GM13976 (cell line): ENCODE measurements at places on chromosomes 4 and X.

DNA sequence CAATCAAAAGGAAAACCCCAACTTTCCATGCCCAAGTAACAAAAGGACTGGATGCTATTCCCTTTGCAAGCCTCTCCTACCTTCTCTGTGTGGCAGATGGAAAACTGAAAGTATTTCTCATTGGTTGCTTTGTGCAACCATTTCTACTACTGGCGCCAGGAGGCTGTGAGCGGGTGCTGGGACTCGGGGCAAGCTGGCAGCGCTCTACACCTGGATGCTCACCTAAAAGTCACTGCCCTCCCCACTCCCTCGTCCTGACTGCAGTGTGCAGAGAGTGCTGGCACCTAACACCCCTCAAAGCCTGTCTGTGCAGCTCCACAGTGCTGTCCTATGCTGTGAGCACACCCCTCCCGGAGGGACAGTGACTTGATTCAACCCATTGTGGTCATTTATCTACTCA lies 54.2 kb upstream of the STS start:
- no peak for DNase-seq

DNA sequence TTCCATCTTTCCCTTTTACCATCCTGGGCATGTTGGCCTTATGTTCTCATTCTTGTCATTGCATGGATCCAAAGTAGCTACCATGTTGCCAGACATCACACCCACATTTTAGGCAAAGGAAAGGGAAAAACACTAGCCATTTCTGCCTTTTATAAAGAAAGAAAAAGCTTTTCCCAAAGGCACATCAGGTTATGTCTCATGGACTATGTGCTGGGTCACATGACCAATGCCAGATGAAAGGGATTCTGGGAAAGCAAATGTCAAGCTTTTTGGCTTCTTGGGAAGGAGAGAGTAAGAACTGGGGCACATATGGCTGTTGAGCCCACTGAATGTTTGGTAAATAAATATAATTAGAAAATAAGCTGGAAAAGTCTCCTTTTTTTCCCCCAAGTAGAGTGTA lies 4.3 kb upstream of the SOD3 start:
- no peak for DNase-seq

DNA sequence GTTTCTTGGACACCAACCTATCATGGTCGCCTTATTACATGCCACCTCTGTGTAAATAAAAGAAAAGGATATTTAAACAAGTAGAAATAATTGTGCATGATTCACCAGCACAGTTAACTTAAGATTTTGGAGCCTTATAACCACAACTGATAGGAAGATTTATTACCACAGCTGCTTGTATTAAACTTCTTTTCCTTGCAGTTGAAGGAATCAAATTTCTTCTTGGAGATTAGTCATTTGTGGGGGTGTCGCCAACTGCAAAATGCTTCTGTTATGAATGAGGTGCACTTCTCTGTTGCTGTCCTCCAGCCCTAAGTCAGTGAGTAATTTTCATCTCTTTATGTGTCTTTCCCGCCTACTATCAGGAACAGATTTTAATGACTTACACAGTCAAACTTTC lies 73.3 kb downstream of the OR13H1 start:
- no peak for DNase-seq

- DNase-seq, result no peak
These were observed 138.8 kb upstream of the MSX1 start for GRCh38 chr4:4720646-4721045.

- DNase-seq, result peak; percentile 5
These were observed 224.7 kb upstream of the PPP1R2C start for GRCh38 chrX:43002526-43003203.

DNA sequence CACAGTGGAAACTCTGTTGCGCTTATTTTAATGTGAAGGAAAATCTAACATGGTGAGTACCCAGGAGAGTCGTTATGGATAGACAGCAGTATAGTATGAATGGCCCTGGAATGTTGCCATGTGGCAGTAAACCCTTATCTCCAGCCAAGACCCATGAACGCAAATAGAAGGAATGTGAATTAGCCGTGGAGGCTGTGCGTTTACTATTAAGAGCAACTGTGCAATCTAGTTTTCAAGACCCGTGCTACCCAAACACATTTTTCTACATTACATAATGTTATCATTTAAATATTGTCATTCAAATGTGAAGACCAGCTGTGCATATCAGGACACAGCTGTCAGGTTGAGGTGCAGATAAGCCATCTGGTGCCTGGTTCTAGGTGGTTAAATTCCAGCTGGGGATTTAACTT lies 13.3 kb upstream of the AGA start:
- DNase-seq, result no peak

DNA sequence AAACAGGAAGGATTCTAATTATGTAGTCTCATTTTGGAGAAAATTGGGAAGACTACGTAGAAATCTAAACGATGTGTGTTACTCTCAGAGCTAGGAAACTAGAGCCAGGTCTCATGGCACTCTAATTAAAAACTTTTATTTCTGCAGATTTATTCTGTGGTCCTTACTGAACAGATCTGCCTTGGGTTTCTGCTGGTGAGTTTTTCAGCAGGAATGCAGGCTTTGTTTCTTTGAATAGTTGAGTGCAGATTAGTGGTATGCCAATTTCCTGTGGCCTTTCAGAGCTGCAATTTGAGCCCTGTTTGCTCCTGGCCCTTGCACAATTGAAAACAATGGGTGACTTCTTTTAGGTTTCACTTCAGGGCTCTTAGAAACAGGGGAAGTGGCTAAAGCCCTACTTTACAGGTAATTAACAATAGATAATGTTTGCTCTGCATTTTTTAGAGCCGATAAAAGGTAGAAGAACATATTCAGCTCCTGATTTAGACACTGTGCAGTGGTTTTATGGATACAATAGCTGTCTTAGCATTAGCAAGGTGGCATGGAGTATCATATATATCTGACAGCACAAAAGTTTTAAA lies 21.8 kb downstream of the SPRY1 start:
- DNase-seq, result no peak

GRCh38 chr4:78627046-78627965 lies 75.7 kb downstream of the ANXA3 start:
- no peak for DNase-seq

DNA sequence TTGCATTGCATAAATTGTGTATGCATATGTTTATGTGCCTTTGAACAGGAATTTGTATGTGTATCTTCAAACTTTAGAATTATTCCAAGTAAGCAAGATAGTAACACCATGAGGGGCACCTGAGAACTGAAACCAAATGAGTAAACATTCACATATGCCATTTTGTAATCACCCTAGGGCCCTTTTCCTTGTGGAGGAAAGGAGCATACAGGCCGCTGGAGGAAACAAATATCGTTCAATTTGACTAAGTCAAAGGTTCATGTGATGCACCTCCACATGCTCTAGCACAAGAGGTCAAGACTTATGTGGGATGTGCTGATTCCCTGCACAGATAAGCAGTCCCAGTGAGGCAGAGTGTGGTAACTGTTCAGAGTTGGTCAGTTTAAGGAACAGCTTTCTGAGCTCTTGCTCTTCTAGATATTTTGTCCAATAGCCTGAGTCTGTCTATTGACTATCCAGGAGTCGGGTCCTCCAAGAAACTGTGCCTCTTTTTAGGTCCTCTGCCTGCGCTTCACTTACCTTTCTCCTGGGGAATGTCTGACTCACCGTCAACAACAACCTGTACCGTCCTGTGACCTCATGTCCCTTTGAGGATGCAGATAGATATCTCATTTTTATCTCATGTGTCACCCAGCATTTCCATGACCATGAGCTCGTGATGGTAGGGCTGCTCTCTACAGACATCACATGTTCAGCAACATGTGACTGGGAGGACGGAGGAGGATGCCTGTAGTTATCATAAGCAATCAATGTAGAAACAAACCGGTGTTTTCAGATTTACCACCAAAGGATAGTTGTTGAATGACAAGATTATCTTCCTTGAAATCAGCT lies 196.9 kb downstream of the NWD2 start:
- DNase-seq, result no peak

DNA sequence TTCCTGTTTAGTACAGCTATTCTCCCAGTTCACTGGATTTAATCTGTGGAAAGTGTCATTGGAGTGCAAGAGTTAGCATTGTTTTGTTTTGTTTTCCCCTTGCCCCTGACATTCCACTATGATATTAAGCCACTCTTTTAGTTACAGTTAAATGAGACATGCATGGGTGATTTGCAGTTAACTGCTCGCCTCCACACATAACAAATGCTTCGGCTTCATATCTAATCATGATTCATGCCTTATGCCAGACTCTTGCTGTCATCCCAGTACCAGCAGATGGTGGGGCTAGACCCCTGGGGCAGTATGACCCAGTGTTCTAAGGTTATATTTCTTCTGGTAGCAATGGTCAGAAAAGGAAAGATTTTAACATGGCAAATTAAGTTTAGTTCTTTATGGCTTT lies 80.1 kb downstream of the RAP1GDS1 start:
- no peak for DNase-seq

- DNase-seq, result peak; percentile 41
These were observed at the start of gene CHST7 for GRCh38 chrX:46573331-46573891. TSS of gene CHST7 (plus strand) at chrX:46573765. CDS start at chrX:46573932, 167 bp downstream.

- DNase-seq, result no peak
These were observed 296.2 kb downstream of the PDHA2 start for GRCh38 chr4:96136056-96136455.

DNA sequence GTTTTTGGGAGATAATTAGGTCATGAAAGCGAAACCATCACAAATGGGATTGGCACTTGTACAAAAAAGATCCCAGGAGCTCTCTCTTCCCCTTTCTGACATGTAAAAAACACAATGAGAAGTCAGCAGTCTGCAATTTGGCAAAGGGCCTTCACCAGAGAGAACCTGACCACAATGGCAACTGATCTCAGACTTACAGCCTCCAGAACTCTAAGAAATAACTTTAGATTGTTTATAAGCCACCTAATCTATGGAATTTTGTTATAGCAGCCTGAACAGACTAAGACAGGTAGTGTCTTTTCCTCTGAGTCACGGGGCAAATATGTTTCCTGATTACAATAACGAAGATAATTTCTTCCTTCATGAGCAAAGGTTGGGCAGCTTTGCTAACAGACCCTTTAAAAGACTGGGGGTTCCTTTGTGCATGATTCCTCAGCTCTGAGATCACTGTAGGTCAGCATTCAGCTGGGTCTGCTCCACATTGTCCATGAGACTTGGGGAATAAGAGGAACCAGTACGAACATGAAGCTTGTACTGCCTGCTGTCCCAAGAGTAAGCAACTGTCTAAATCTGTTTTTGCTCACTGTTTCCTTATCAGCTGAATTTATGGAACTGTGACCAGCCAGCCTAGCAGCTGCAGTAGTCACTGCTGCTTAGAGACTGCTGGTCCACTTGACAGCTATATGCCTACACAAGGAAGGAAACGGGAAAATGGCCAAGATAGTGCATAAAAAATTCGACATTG lies 191.6 kb downstream of the ANAPC10 start:
- no peak for DNase-seq

GRCh38 chrX:257681-258289 lies 23.4 kb upstream of the PLCXD1 start:
- DNase-seq, result no peak

DNA sequence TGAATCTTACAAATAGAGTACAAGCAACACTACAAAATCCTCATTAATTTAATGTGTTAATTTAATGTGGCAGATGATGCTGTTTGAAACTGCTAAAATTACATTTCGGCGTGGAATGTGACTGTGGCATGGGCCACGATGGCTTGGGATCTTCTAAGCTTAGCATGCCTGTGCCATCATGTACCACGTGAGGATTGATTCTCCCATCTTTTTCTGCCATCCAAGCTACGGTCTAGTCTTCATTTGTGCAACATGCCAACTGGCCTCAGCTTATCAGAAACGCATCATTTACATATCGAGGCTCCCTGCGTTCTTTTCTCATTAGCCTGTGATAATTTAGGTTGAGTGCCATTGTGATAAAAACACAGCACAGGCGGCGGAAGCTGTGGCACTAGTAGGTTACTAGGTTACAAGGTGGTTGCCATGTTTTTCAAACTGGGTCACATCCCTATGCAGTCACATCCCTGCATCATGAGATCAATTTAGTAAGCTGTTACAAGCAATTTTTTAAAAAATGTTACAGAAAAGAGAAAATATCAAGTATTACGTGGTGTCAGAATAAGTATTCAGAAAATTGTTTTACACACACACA lies 189.9 kb upstream of the RBPJ start:
- no peak for DNase-seq

DNA sequence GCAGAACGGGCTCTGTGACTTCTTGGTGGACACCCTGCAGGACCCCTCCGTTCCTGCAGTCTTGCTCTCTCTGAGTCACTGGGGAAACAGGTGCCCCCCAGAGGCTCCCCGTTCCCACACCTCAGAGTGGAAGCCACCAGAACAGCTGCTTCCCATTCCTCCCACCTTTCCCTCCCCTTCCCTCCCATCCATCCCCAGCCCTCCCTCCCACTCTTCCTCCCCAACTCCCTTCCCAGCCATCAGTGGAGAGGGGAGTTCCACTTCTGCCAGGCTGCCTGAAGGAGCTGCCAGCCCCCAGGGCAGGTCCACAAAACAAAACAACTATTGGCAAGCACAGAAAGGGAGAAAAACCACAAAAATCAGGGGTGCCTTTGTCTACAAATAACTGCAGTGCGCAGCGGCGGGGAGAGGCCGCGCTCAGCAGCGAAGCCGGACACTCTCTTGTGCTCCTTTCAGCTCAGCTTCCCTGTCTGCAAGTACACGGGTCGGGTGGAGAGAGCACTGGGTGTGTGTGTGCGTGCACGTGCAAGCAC lies 8.1 kb downstream of the SSR4 start:
- DNase-seq, result no peak

GRCh38 chr4:119041951-119042560 lies 93.6 kb upstream of the MYOZ2 start:
- peak; percentile 63 for DNase-seq

DNA sequence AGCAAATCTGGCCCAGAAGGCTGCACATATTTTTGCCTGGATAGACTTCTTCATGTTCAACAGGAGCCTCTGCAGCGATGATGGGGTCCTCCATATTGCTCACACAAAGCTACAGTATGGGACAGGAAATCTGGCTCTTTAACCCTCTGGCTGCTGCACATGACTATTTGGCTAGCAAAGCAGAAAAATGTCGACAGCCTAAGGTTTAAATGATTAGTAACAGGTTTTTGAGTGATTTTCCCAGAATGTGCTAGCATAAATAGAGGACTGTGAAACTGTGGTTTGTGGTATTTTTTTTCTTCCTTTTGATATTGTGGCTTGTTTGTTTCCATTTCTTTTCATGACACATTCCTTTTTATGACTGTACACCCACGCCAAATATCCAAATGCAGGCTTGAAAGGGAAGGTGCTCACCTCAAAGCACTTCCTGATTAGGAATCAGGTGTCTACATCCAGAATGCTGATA lies 120.2 kb upstream of the GK2 start:
- DNase-seq, result no peak

DNA sequence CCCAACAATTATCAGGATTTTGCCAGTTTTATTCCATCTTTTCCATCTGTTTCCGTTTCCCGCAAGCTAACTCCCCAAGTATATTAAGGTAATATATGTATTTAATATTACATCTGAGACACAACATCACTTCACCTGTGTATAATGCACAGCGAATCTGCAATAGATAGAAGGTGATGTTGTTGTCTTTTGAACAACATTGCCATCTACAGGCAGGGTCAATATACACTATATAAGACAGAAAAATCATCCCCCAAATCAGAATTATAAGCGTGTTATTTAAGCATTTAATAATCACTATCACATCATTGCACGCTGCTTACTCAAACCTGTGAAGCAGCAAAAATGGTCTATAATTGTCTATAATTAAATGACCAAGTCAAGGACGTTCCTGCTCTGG lies 1115.5 kb downstream of the NLGN4X start:
- no peak for DNase-seq
